ENCODE measurements at places on chromosomes 3 and 15. TPM values are rescaled to one million over a fixed set of nuclear protein-coding genes. Genes with fewer than 3 reads are reported as not detected.
A peak's percentile ranks its signal among the peaks of the same experiment; 100 is the strongest.

GRCh38 chr15:84826369-84826823, 9.2 kb downstream of the ALPK3 start:
- H3K27me3 ChIP-seq = no peaks in the 10 kb centered on the region
- no peak overlapping the region for H3K27ac ChIP-seq
- no peak overlapping the region for H3K4me3 ChIP-seq

- no peaks in the 10 kb centered on the region for H3K27me3 ChIP-seq
- H3K27ac ChIP-seq = no peak overlapping the region
- H3K4me1 ChIP-seq = no peaks in the 10 kb centered on the region
Observed at GRCh38 chr3:168364967-168365366, 269.2 kb upstream of the GOLIM4 start.

DNA sequence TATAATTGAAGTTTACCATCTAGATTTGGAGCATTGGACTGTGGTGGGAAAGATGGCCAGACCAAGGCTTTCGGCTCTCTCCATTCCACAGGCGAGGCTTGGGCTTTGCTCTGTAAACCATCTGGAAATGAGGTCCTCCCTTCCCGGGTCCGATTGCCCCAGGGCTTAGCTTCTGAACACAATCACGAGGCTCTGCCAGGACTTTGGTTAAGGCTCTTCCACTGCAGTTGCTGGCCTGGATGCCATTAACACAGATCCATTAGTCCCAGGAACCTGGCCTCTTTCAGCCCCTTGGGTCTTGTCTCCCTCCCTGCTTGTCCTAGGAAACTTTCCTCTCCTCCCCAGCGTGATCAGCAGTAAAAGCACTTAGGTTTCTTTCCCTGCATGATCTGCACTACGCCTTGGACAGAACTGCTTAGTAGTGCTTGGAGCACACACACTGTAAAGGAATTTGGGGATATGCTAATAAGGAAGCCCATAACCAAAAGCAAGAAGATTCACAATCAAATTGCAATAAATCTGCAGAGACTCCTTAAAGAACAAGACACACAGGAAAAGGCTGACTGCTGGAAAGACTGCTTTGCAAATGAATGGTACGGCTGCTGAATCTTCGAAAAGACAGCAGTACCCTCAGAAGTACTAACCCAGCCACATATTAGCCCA, 154.3 kb downstream of the ECT2 start:
- no peak for DNase-seq
- H3K4me1 ChIP-seq = no peaks in the 10 kb centered on the region
- no peaks in the 10 kb centered on the region for H3K27me3 ChIP-seq
- H3K4me3 ChIP-seq = no peak overlapping the region
- H3K36me3 ChIP-seq = no peaks in the 10 kb centered on the region

DNA sequence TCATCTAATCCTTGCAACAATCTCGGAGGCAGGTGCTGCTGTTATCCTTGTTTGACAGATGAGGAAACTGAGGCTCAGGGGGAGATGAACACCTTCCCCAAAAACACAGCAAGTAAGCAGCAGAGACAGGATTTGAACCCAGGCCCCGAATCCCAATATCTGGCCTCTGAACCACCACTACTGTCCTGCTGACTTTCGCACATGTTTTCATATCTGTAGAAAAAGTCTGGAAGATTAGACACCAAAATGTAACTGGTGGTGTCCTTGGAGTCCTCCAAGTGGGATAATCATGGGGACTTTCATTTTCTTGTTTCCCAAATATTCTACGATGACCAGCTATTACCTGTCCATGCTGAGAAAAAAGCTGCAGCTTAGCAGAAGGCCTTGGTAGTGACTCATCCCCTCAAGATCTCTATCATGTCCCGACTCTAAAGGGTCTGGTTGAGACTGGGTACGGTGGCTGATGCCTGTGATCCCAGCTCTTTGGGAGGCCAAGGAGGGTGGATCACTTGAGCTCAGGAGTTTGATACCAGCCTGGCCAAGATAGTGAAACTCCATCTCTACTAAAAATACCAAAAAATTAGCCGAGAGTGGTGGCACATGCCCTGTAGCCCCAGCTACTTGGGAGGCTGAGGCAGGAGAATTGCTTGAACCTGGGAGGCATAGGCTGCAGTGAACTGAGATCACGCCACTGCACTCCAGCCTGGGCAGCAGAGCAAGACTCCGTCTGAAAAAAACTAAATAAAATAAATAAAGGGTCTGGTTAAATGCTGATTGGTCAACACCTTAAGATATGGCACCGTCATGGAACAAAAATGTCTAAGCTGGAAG, 8.6 kb downstream of the IRAK2 start:
- H3K27ac ChIP-seq = peak overlapping the region; percentile 84
- no peak overlapping the region for H3K4me3 ChIP-seq
- H3K36me3 ChIP-seq = no peaks in the 10 kb centered on the region
- H3K27me3 ChIP-seq = no peaks in the 10 kb centered on the region
- H3K4me1 ChIP-seq = peaks cover 19% of the 10 kb centered on the region

- peaks cover 12% of the 10 kb centered on the region for H3K4me1 ChIP-seq
- H3K36me3 ChIP-seq = no peaks in the 10 kb centered on the region
- no peaks in the 10 kb centered on the region for H3K27me3 ChIP-seq
- no peak overlapping the region for H3K4me3 ChIP-seq
- H3K27ac ChIP-seq = no peak overlapping the region
Observed at GRCh38 chr3:43019826-43020225, 40.7 kb downstream of the GASK1A start.

DNA sequence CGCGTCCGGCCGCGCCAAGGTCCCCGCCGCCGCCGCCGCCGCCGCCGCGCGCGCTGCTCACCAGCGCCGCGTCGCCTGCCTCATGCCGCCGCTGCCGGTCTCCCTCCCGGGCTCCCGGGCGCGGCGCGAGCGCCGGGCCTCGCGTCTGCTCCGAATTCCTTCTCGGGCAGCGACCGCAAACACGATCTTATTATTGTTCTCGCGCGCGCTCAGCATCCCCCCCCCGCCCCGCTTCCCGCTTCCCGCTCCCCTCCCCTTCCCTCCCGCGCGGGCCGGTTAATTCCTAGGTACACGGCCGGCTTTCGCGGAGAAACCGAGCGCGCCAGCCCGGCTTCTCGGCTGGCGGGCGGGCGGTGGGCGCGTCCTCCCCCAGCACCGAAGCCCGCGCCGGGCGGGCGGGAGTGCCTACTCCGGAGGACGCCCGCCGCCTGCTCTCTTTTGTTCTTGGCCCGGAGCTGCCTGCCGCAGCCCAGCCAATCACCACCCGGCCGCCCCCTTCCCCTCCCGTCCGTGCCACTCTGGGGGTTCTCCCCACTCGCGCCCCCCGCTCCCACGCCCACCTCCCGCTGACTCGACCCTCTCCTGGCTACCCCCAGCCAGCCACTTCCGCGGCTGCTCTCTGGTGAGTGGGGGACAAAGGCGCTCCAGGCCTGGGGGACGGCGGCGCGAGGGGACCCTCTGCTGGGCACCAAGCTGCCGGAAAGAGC, at the start of gene HDGFL3:
Gene HDGFL3 (minus strand): TSS at position 164 of the 707 bp plus-strand sequence. CDS start 409 bp downstream, outside the sequence.
- no peaks in the 10 kb centered on the region for H3K36me3 ChIP-seq
- DNase-seq = no peak
- H3K4me1 ChIP-seq = peaks cover 11% of the 10 kb centered on the region
- H3K27me3 ChIP-seq = peaks cover 37% of the 10 kb centered on the region
- H3K27ac ChIP-seq = no peak within 1 kb of the TSS

GRCh38 chr3:108342837-108343486, 46.6 kb downstream of the HHLA2 start:
- no peak overlapping the region for H3K27ac ChIP-seq
- no peak overlapping the region for H3K4me3 ChIP-seq
- H3K4me1 ChIP-seq = peaks cover 20% of the 10 kb centered on the region
- no peaks in the 10 kb centered on the region for H3K36me3 ChIP-seq
- no peaks in the 10 kb centered on the region for H3K27me3 ChIP-seq
- DNase-seq = no peak

DNA sequence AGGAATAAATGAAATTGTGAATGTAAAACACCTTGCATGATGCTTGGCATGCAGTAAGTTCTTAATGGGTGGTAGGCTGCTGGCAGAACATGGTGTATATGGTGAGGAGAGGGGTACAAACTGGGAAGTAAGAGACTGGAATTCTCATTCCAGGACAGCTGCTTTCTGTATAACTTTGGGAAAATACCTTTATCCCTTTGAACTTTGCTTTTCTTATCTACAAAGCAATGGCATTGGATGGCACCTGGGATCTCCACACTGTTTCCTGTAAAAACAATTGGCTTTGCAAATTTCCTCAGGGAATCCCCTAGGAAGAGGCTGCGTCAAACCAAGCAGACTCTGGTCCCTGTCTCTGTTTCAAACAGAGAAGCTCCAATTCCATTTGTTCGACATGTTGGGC, 100.7 kb upstream of the SLC4A7 start:
- H3K27ac ChIP-seq = no peak overlapping the region
- H3K4me3 ChIP-seq = no peak overlapping the region
- DNase-seq = no peak
- H3K4me1 ChIP-seq = peaks cover 8% of the 10 kb centered on the region

DNA sequence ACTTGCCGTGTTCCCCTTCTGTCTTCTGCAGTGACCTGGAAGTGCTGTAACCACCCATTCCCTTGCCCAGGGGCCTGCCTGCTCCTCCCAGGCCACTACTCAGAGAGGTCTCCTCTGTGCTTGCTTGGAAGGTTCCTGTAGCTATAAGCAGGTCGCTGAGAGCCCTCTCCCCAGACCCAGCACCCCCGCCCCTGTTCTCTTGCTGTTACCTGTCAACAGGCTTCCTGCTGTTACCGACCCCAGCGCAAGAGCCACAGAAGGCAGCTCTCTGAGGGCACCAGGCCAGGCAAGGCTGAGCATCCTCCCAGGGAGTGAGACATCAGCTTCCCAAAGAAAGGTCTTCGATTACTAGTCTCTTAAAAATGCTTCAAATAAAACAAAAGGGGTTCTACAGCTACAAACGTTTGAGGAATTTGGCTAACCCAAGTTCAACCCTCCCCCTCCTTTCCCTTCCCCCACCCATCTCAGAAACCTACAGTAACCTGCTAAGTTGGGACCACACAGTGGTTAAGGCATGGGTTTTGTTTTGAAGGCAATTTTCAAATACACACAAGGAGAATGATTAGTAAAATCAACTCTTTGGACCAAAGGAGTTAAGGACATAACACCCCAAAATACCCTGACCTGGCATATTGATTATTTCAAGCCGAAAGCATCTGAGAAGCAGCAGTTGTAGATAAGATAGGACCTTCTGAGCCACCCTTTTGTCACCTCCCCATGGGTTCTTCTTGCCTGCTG, 74.9 kb upstream of the MFGE8 start:
- H3K4me3 ChIP-seq = no peak overlapping the region
- no peak for DNase-seq
- H3K27ac ChIP-seq = no peak overlapping the region
- H3K4me1 ChIP-seq = no peaks in the 10 kb centered on the region

DNA sequence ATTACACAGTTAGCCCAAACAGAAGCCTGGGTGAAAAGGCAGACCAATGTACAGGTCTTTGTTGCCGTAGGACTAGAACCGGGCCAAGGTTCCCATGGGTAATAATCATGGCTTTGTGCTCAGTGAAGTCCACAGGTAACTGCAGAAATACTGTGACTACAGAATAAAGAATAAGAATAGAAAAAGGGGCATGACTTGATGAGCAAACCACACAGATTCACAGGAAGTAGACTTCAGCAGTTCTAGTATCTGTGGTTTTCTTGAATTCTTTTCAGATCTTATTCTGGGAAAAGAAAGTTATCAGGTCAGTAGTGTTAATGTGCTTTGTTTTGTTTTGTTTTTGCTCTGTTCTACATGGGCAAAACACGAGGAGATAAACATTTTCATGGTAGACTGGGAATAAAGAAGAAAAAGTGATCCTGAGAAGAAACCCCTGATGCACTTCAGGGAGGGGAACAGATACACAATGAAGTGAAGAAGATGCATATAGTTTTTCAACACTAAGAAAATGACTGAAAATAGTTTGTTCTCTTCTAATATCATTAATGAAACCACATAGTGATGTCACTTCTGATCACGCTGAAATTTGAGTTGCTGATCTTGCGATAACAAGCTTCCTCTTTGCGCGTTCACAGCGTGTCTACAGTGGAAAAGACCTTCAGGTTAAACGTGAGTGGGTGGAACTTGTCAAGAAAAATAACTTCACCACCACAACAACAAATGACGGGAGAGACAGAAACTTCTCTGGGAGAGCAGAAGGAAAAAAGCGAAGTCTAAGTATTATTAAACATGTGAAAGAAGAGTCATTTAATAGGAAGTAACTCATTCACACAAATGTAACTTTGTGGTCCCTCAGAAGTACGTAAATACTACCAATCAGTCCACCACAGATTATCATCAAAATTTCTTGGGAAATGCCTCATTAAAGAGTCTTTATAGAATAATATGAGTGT, 315.8 kb upstream of the SATB1 start:
- H3K4me3 ChIP-seq = peak overlapping the region; percentile 42
- H3K27me3 ChIP-seq = no peaks in the 10 kb centered on the region
- H3K27ac ChIP-seq = no peak overlapping the region
- DNase-seq = peak; percentile 81
- no peaks in the 10 kb centered on the region for H3K36me3 ChIP-seq

GRCh38 chr3:49016414-49017228, 1.8 kb downstream of the DALRD3 start:
- peaks cover 30% of the 10 kb centered on the region for H3K4me1 ChIP-seq
- H3K27me3 ChIP-seq = no peaks in the 10 kb centered on the region
- no peak overlapping the region for H3K4me3 ChIP-seq
- DNase-seq = no peak

DNA sequence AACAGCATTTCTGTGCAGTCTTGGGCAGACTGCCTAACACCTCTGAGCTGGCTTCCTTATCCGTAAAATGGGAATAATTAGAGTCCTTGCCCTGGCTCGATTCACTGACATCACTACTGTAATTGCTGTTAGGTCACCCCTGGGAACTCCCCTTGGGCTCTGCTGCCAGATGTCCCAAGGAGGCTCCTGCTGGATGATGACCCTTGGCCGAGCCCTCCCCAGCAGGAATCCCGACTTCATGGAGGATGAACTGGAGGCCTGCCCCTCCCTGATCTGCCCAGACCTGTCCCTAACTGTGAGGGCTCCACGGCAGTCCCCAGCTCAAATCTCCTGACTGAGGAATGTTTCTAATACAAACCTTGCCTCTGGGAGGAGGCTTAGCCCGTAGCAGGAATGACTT, 18.0 kb downstream of the ESYT3 start:
- no peak overlapping the region for H3K4me3 ChIP-seq
- no peak overlapping the region for H3K27ac ChIP-seq
- no peaks in the 10 kb centered on the region for H3K36me3 ChIP-seq
- H3K27me3 ChIP-seq = no peaks in the 10 kb centered on the region
- no peaks in the 10 kb centered on the region for H3K4me1 ChIP-seq
- DNase-seq = no peak

LMOD3 gene
- polyA plus RNA-seq = not detected

REC114 gene
- not detected for polyA plus RNA-seq

GRM7 gene
- polyA plus RNA-seq = not detected

C2CD4A gene
- not detected for polyA plus RNA-seq

UPK1B gene
- polyA plus RNA-seq = not detected

FBXL2 gene
- polyA plus RNA-seq = not detected

TMEM207 gene
- not detected for polyA plus RNA-seq

All from CD14-positive monocyte (primary cell).